8988T (cell line): ENCODE measurements at places on chromosomes 5 and 9.

GRCh38 chr9:94699715-94700373, 26.7 kb upstream of the AOPEP start:
- no peak for DNase-seq

- DNase-seq = no peak
Observed at GRCh38 chr5:124398460-124398859, 348.0 kb downstream of the ZNF608 start.

DNA sequence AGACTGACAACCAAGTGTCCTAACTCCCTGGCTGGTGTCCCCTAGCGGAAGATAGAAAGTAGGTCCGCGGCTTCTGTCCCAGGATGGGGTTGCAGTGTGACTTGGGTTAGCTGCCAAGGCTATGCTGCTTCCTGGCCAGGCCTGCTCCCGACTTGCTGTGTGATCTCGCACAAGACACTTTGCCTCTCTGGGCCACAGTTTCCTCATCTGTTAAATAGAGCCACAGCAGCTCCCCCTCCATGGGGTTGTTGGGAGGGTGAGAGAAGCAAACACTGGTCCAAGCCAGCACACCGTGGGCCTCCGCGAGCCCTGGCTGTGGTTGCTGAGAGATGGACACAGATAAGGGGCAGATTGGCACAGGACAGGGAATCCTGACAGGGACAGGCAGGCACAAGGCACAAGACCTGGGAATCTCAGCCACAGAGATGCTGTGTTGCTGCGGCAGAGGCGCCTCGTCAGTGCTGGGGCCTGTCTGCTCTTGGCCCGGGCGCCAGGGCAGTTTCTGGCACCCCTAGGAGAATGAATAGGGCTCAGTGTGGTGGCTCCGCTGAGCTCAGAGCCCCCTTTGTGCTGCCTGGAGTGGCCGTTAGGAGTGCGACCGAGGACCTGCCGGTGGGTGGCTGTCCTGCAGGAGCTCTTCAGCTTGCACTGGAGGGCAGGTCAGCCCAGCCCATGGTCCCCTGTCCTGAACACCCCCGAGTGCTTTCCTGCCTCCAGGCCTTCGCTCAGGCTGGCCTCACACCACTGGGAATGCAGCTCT, 1.8 kb upstream of the SH2D3C start:
- no peak for DNase-seq

DNA sequence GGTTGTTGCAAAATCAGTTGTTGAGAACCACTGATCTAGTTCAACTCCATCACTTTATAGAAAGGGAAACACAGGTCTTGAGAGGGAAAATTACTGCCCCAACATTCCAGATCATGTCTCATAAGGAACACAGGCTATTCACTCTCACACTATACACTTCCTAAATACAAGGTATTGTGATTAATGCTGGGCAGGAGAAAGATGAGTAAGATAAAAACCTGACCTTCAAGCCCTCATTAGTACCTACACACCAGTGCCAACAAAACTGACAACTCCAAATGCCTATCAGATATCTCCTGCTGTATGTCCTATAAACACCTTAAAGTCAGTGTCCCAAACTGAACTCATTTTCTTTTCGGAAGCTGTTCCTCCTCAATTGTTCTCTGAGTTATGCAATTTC, 8.2 kb downstream of the GNE start:
- DNase-seq = no peak
